ENCODE measurements at places on chromosomes 5 and 9.

- H3K4me1 ChIP-seq = no peaks in the 10 kb centered on the region
- no peak for DNase-seq
- no peak overlapping the region for H3K4me3 ChIP-seq
- H3K27ac ChIP-seq = no peak overlapping the region
- no peaks in the 10 kb centered on the region for H3K36me3 ChIP-seq
Measured at GRCh38 chr5:72817671-72818266, 1.3 kb downstream of the TNPO1 start.

GRCh38 chr5:581266-581665, 30.9 kb upstream of the CEP72 start:
- no peak for DNase-seq
- no peak overlapping the region for H3K27ac ChIP-seq
- no peaks in the 10 kb centered on the region for H3K27me3 ChIP-seq
- no peaks in the 10 kb centered on the region for H3K4me1 ChIP-seq
- H3K36me3 ChIP-seq = no peaks in the 10 kb centered on the region
- H3K4me3 ChIP-seq = peak overlapping the region; percentile 30

GRCh38 chr5:38845526-38846378, at the start of gene OSMR:
OSMR (plus strand) TSS chr5:38846012; CDS start chr5:38869045, 23,033 bp downstream.
- peaks cover 7% of the 10 kb centered on the region for H3K27me3 ChIP-seq
- DNase-seq = peak; percentile 93
- H3K4me3 ChIP-seq = peak within 1 kb of the TSS; percentile 71
- H3K4me1 ChIP-seq = no peaks in the 10 kb centered on the region

DNA sequence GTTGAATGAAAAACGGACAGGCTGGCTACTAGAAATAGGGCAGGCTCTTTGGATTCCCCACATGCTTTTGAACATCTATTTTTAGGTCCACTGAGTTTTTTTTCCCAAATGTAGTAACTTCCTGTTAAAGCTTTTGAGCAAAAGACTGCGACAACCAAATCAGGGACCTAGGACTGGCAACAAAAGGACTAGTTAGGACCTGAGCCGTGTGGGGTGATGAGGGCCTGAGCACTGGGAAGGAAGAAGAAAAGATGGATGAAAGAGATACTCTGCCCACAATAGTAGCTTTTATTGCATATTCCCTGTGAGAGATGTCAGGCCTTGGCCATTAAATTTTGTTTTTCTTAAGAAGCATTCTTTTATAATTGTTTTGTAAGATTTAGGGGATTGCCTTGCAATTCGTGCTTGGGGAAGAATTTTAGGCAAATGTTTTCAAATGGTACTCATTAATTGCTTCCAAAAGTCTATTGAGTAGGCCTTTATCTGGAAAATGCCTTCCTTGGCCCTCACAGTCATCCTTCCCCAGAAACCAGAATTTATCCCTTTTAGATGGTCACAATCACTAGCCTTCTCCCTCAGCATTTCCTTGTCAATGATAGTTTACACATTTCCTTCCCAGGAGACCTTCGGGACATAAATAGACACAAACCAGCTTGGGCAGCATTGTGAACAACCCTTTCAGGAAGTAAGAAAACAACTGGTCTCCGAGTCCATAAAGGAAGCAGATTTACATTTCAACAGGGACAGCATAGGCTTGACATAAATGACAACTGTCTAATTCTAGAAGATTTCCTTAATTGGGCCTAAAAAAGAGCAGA, 166.5 kb downstream of the RMI1 start:
- H3K4me3 ChIP-seq = no peak overlapping the region
- H3K27me3 ChIP-seq = no peaks in the 10 kb centered on the region
- no peaks in the 10 kb centered on the region for H3K36me3 ChIP-seq
- DNase-seq = no peak

- no peak overlapping the region for H3K27ac ChIP-seq
- H3K27me3 ChIP-seq = no peaks in the 10 kb centered on the region
- no peaks in the 10 kb centered on the region for H3K4me1 ChIP-seq
- no peak overlapping the region for H3K4me3 ChIP-seq
- DNase-seq = no peak
- no peaks in the 10 kb centered on the region for H3K36me3 ChIP-seq
Measured at GRCh38 chr5:165836046-165836445, 2330.6 kb downstream of the MAT2B start.

GRCh38 chr5:50822761-50823160, 156.3 kb downstream of the PARP8 start:
- peaks cover 4% of the 10 kb centered on the region for H3K36me3 ChIP-seq
- DNase-seq = no peak
- no peaks in the 10 kb centered on the region for H3K27me3 ChIP-seq

- no peak for DNase-seq
- H3K27ac ChIP-seq = no peak overlapping the region
- H3K27me3 ChIP-seq = no peaks in the 10 kb centered on the region
- H3K4me1 ChIP-seq = no peaks in the 10 kb centered on the region
Measured at GRCh38 chr9:20568400-20568799, 53.9 kb downstream of the MLLT3 start.

All from trophoblast cell (in vitro differentiated cells and primary cell).